ENCODE measurements at places on chromosomes 3 and 15. TPM values are rescaled to one million over a fixed set of nuclear protein-coding genes. Genes with fewer than 3 reads are reported as not detected.

The CP gene
- not detected for total RNA-seq

The PLS1 gene
- total RNA-seq: 0.66 TPM

The TMEM115 gene
- total RNA-seq: 19.6 TPM

The TLE3 gene
- total RNA-seq: 110 TPM

- H3K4me3 ChIP-seq: no peak overlapping the region
- H3K27me3 ChIP-seq: peaks cover 2% of the 10 kb centered on the region
- DNase-seq: no peak
- no peaks in the 10 kb centered on the region for H3K36me3 ChIP-seq
These were observed 5.3 kb downstream of the SCN5A start for GRCh38 chr3:38644016-38644661.

GRCh38 chr3:128466840-128467541, at the start of gene DNAJB8:
DNAJB8 (minus strand) TSS chr3:128466890; CDS start chr3:128463245, 3,645 bp downstream.
- peaks cover 10% of the 10 kb centered on the region for H3K27me3 ChIP-seq
- no peaks in the 10 kb centered on the region for H3K4me1 ChIP-seq
- H3K4me3 ChIP-seq: no peak within 1 kb of the TSS
- no peak within 1 kb of the TSS for H3K27ac ChIP-seq

DNA sequence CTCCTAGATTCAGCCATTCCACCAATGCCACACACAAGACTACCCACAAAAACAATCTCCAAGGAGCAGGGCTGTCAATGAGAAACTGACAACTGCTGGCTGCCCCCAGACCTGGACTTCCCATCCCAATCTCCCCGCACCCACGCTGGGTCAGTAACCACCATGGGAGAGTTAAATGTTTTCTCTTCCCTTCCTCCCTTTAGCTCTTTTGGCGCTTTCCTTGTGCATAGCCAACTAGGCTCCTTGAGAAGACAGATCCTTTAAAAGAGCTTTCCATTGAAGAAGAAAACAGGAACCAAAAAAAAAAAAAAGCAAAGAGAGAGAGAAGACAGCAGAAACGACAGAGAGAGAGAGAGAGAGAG, 8.3 kb downstream of the BCL6 start:
- peaks cover 50% of the 10 kb centered on the region for H3K4me1 ChIP-seq
- no peak for DNase-seq
- peak overlapping the region; percentile 98 for H3K4me3 ChIP-seq
- H3K27me3 ChIP-seq: no peaks in the 10 kb centered on the region
- peaks cover 34% of the 10 kb centered on the region for H3K36me3 ChIP-seq
